ENCODE measurements at places on chromosomes 12 and 14.

DNA sequence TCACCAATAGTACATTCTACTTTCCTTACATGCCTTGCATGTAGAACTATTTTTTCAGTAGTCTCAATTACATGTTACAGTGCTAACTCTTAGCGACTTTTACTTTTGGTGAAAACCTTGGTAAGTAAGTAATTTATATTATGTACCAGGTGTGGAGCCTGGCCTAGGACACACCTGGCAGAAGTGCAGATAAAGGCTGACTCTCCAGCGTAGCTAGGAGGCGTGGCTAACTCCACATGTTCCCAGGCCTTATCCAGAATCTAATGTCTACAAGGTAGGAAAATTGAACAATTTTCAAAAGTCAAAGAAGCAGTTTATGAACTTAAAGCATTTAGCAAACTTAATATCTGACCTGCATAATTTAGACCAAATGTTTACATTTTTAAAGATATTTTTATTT is 157.4 kb downstream of the DHRS2 start:
- no peak for DNase-seq

- no peak for DNase-seq
Observed at GRCh38 chr12:28507867-28508266, 317.6 kb downstream of the CCDC91 start.

DNA sequence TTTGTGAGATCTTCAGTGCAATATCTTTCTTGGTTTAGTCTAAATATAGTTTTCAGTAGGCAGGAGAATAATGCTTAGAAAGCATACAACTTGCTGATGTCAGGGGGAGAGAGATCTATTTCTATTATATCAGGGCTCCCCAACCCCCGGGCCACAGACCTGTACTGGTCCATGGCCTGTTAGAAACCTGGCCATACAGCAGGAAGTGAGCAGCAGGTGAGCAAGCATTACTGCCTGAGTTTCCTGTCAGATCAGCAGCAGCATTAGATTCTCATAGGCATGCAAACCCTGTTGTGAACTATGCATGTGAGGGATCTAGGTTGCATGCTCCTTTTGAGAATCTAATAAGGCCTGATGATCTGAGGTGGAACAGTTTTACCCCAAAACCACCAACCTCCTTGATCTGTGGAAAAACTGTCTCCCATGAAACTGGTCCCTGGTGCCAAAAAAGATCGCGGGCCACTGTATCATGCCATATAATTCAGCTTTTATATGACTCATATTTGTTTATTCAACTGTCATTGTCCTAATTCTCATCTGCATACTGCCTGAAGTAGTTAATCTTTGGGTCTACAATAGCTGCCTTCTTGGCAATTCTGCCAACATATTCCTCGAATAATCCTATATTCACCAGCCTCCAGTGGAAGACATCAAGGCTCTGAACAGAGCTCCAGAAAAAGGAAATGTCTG is 163.6 kb upstream of the DYRK2 start:
- no peak for DNase-seq

GRCh38 chr12:121866331-121866730 is 7.7 kb upstream of the HPD start:
- no peak for DNase-seq

DNA sequence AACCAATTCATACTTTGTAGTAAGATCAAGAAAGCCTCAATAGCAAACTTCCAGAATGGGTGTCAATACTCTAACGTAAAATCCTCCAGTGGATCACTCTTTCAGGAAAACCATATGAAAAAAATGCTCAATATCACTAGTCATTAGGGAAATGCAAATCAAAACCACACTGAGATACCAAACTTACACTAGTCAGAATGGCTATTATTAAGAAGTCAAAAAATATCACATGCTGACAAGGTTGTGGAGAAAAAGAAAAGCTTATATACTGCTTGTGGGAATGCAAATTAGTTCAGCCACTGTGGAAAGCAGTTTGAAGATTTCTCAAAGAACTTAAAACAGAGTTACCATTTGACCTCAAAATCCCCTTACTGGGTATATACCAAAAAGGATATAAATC is 49.5 kb upstream of the ATXN7L3B start:
- DNase-seq = no peak

GRCh38 chr14:28901631-28902030 is 135.0 kb downstream of the FOXG1 start:
- no peak for DNase-seq

GRCh38 chr12:119147847-119148448 is 30.8 kb upstream of the HSPB8 start:
- no peak for DNase-seq

DNA sequence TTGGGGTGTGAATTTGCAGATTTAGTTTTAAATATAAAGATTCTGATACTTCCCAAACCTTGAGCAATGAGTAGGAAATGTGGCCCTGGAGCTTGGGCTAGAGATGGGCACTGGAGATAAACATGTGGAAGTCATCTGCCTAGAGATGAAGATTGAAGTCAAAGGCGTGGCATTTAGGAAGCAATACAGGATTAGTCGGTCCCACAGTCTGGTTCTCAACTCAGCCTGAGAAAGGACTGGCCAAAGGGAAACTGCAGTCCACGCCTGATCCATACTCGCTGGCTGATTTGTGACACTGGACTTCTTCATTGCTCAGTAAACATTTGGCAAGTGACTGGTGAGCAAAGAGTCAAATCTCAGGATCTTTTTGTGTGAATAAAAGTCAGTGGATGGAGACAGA is 268.2 kb upstream of the ATP2B1 start:
- DNase-seq = no peak

- no peak for DNase-seq
Observed at GRCh38 chr12:66359300-66359699, 57.0 kb downstream of the HELB start.

Data from hematopoietic multipotent progenitor cell (in vitro differentiated cells).